ENCODE measurements at places on chromosomes 7 and 10. TPM values are rescaled to one million over a fixed set of nuclear protein-coding genes. Genes with fewer than 3 reads are reported as not detected.

The RAB11FIP2 gene
- 16.4 TPM for total RNA-seq

The SMNDC1 gene
- total RNA-seq = 37.2 TPM

DNA sequence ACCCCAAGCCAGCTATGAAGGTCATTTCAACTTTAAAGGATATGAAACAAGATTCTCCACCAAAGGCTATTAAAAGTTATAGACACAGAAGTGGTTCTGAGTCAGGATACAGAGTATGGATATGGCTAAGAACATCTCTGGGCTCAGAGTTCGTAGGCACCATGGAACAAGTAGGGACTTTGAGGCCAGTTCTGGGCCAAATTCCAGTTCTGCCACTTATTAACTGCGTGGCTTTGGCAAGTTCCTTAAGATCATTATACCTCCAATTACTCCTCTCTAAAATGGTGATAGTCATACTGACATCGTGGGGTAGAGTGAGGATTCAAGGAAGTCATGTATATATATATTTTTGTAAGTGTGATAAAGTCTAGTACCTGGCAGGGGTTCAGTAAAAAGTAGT, 105.8 kb upstream of the NFE2L3 start:
- no peak for DNase-seq

The FRMPD2 gene
- not detected for total RNA-seq

DNA sequence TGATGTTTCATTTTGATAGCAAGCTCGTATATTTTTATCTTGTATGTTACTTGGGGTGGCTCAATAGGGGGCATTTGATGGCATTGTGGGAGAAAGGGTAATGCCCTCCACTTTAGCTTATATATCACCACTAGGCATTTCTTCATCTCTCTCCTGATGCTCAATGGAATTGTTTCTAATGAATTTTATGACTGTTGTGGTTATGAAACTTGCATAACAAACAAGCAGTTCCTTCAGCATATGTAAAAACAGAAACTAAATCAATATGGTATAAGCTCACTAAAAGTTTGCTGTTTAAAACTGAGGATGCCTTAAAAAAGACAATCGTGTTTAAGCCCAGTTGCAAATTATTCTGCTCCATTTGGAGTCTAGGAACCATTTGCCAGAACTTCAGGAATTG, 75.5 kb downstream of the CDK14 start:
- DNase-seq = no peak

GRCh38 chr7:82017334-82017943, 247.6 kb upstream of the HGF start:
- peak; percentile 39 for DNase-seq

The RPEL1 gene
- not detected for total RNA-seq

All from HFFc6 (cell line).